ENCODE measurements at places on chromosomes 4 and X. TPM values are rescaled to one million over a fixed set of nuclear protein-coding genes. Genes with fewer than 3 reads are reported as not detected.

MSMO1 gene
- 73.4 TPM for polyA plus RNA-seq

SERPINA7 gene
- 0.14 TPM for polyA plus RNA-seq

DNA sequence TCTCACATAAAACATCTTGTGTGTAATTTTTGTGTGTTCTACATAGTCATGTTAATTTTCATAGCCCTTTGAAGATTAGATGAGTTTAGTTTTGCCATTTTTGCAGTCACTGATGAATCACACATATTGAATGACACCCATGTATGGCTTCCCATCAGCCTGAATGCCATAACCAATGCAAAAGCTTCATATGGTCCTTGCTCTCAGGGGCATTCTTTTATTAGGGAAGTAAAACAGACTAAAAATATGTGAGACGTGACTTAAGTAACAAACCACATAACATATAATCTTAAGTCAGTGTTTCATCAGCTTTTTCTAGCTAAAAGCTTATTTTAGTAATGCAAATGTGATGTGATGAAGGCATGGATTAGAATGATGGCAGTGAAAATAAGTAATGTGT lies 8.2 kb downstream of the SLC25A4 start:
- DNase-seq = no peak

GRCh38 chr4:168509786-168510185 lies 12.9 kb downstream of the PALLD start:
- DNase-seq = no peak

GRCh38 chrX:153245288-153245731 lies 66.2 kb downstream of the MAGEA1 start:
- no peak for DNase-seq

OPHN1 gene
- 9.7 TPM for polyA plus RNA-seq

- DNase-seq = no peak
Observed at GRCh38 chr4:181478656-181479055, 764.5 kb upstream of the TENM3 start.

DNA sequence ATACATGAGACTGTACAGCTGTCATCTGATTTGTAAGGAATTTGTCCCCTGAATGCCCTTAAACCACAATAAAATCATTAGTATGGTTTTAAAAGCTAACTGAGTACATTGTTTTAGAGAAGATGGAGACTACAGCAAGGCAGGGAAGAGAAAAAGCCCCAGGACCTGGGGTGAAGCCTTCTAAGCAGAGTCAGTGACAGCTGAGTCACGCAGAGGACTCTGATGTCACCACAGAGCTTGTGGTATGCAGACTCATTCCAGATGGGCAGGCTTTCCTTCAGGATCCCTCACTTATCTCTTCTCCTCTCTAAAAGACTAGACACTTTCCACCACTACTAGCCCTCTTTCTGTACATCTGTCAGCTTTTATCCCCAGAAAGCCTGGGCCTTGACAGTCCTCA lies 97.1 kb upstream of the ATOH1 start:
- DNase-seq = no peak

MGAT4D gene
- polyA plus RNA-seq = not detected

- DNase-seq = no peak
Observed at GRCh38 chrX:120302434-120302833, 8.8 kb downstream of the TMEM255A start.

AGTR2 gene
- polyA plus RNA-seq = 69.9 TPM

- no peak for DNase-seq
Observed at GRCh38 chr4:173235050-173235449, 66.4 kb downstream of the GALNT7 start.

All from left renal cortex interstitium (tissue), 4 donors.